ENCODE measurements at places on chromosomes 3 and 15. TPM values are rescaled to one million over a fixed set of nuclear protein-coding genes. Genes with fewer than 3 reads are reported as not detected.

GRCh38 chr3:43253294-43253693, 33.0 kb upstream of the SNRK start:
- no peak for DNase-seq

DNA sequence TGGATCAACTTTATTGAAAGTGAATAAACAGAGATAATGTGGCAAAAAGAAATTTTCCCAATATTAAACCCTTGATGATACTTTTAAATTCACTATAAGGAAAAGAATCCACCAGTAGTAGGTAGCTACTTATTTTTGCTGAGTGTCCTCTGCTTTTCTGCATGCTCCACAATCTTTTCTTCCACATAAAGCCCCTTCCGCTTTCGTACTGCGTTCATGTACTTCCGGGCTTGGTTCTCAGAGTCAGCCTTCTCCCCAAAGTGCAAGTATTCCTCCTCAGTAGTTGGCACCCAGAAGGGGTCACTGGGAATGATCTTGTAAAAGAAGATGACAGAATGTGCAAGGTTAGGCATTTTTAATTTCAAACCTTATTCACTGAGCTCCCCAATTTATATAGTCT, 84.4 kb upstream of the MEX3B start:
- no peak for DNase-seq

GRCh38 chr15:69818529-69818928, 279.2 kb downstream of the TLE3 start:
- no peak for DNase-seq

GRCh38 chr3:80338366-80338765, 570.6 kb upstream of the ROBO1 start:
- no peak for DNase-seq

- DNase-seq: no peak
Measured at GRCh38 chr15:68295014-68295805, 17.7 kb downstream of the FEM1B start.

- DNase-seq: peak; percentile 21
Measured at GRCh38 chr3:37308247-37308646, 133.9 kb upstream of the LRRFIP2 start.

DNA sequence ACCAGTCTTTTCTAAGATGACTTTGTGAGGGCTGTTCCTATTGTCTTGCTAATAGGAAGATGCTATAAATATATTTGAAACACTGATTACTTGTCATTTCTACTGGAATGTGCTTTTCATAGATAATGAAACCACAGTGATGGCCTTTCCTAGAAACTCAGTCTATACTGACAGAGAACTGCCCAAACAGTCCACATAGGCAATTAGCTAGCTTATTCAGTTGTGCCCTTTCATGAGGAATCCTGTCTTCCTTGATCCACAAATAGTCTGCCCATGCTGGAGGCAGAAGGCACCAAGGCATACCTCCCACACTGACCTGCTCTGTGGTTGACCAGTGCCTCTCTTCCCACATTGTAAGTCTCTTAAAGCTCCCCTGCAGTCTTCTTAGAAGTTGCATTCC, 135.9 kb downstream of the CMSS1 start:
- peak; percentile 31 for DNase-seq

DNA sequence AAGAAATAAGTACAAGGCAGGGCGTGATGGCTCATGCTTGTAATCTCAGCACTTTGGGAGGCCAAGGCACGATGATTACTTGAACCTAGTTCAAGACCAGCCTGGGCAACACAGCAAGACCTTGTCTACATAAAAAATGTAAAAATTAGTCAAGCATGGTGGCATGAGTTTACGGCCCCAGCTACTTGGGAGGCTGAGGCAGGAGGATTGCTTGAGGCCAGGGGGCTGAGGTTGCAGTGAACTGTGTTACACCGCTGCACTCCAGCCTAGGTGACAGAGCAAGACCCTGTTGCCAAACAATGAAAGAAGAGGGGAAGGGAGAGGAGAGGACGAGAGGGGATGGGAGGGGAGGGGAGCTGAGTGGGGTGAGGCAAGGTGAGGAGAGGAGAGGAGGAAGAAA, 152.7 kb upstream of the PRICKLE2 start:
- DNase-seq: no peak

- DNase-seq: no peak
Measured at GRCh38 chr3:148751461-148751860, 53.8 kb downstream of the AGTR1 start.

DNA sequence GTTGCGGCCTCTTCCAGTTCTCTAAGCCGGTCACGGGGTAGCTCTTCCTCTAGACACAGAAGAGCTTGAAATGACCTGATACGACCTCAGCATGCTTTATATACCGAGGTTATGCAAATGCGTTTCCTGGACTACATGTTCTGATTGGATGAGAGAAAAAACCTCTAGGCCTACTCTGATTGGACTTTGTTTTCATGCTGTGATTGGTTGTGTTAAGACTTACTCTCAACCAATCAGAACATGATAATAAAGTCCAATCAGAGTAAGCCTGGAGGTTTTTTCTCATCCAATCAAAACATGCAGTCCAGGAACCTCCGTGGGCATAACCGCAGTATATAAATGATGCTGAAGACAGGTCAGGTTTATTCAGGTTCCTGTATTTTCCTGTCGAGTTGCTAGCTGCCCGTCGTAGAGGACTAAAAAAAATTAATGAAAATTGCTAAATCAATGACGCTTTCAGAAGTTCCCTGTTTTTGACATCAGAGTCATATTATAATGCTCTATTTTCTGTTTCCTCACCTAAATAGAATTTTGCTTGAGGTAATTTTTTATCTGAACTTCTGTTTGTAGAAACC, 177.4 kb downstream of the POTEB3 start:
- DNase-seq: no peak

DNA sequence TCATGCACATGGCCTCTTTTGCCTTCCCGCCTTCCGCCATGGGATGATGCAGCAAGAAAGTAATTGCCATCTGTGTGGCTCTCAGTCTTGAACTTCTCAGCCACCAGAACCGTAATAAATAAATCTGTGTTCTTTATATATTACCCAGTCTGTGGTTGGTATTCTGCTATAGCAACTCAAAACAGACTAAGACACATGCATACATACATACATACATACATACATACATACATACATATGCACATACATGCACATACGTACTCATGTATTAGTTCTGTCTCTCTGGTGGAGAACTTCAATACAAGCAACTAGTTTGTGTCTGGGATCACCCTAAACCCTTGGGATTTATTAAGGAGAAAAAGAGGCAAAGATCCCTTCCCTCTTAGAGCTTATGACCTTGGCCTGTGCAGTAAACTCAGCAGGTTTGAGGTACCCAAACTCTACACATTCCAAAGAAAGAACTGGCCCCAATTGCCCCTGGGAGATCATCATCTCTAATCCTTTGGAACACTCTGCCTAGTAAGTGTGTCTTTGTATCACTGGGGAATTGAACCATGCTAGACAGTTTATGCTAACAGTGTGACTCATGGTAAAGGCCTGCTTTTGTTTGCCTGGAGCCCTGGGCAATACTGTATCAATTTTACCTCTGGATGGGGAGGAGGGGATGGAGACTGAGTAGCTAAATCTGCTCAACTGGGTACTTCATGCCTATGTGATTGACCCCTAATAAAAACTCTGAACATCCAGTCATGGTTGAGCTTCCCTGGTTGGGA, 115.6 kb upstream of the LMCD1 start:
- DNase-seq: no peak

GRCh38 chr3:141384157-141384556, 15.9 kb downstream of the ZBTB38 start:
- DNase-seq: peak; percentile 72

- peak; percentile 64 for DNase-seq
Measured at GRCh38 chr3:11601446-11602238, 42.1 kb downstream of the VGLL4 start.

DNA sequence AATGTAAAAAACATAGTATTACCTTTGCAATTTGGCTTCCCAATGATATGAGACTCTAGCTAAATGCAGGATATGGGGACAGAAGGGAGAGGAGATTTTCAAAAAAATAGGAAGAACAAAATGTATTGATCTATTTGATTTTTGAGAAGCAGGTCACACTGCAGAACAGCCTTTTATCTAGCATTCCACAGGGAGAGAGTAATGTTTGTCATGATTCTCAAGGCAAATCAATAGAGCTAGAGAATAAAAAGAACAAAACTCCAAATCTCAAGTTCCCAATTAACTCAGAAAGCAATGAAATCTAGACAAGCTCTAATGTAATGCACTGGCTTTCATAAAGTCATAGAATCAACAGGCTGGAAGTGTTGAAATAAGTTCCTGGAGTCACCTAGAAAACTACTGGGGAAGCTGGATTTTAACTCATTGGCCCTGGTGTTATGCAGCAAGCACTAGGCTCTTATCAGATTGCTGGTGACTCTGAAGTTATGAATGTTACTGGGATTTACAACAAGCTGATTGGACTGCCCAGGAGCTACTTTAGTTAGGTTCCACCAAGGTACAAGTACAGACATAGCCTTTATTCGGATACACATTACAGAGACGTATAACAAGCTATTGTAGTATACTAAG, 442.8 kb downstream of the FGF12 start:
- no peak for DNase-seq

DNA sequence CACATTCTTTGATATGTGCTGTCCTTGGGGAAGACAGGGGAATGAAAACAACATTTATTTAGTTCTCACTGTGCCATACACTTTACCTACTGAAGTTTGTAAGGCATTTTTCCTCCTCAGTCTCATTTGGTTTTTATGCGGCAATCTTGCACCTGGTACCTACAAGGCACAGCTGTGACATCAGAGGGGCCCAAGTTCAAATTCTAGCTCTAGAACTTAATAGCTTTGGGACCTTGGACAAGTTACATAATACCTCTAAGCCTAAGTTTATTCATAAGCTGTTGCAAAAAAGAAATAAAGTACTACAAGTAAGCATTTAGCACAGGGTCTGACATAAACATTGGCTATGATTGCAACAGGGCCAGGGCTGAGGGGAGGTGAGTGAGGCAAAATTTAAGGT, 5.6 kb upstream of the FAM81A start:
- DNase-seq: no peak

DNA sequence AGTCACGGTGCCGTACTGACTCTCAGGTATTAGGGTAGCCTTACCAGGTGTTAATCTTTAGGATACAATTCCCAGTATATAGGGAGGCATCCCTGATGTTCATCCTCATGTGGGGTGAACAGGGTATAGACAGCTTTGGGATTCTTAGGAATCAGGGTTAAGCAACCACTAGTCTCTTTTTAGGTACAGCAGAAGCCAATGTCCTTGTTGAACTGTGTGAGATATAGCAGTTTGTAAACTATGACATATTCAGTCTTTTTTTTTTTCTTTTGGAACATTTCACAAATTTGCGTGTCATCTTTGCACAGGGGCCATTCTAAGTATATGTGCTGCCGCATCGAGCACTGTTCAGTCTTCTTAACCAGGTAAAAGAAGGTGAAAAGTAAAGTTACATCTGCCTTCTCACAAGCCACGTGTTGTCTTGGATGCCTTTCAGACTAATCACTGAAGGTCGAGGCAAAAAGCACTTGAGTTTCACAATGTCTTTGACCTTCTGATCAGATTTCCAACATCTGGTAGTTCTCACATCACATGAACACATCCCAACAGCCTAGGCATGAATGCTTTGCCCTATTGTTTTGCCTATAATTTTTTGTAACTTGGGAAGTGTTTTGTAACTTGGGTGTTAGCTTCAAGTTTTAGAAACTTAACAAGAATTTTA, 17.2 kb downstream of the TSEN2 start:
- DNase-seq: peak; percentile 55

DNA sequence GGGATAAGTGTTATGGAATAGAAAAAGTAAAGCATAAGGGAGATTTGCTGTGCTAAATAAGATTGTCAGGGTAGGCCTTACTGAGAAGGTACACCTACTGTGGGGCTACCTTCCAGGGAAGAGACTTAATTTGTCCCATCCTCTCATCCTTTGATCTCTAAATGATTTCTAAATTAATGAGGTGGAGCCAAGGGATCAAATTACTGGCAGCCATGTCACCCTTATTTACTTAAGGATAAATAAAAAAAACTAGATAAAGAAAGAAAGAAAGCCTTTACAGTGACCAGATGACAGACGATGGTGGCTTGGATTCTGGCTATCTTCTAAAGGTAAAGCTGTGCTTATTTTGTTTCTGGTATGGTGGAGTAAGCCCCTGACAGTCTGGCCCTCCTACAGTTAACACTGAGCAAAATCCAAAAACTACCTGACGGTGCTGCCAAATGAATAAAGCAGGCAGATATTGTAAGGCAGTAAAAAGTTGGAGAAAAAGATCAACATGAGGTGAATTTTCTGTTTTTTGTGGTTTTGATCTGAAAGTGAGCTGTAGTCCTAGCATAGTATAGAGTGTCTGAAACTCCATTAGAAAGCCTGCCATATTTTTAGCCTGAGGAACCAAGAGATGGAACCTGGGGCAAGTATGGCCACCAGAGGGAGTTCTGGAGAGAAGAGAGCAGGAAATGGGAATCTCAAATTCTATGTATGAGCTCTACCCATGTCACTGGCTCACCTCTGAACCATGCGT, 285.1 kb upstream of the MANF start:
- DNase-seq: peak; percentile 74

DNA sequence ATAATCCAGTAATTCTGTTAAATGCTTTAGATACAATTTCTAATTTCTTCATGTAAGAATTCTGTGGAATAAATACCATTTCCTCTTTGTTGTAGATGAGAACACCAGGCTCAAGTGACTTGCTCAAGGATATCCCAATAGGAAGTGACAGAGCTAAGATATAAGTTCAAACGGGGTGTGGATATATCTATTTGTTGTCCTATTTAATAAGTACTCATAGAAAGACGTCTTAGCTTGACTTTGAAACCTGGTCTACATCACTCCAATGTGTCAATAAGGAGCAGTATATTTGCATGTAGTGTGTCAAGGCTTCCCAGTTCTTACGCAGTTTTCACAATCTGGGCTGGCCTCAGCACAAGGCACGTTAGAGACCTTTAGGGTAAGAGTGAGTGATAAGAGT, 4.7 kb upstream of the GCSAM start:
- no peak for DNase-seq

DNA sequence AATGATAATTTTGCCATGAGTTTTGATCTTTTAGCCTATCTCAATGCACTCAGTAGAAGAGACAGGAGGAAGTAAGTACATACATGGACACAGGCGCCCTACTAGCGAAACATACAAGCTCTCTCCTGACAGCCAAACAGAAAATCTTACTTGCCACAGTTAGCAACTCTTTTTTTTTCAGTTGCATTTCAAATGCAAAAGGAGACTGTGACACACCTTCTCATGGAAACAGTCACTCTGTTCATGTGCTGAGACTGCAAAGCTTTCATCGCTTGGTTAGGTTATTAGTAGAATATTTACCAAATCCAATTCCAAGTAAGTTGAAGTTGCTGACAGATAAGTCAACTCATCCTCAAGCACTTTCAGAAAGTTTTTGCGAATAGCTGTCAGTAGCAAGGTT, 223.3 kb downstream of the FOXP1 start:
- no peak for DNase-seq

Gene AGTR1
- 5.6 TPM for total RNA-seq

Gene NPAP1
- total RNA-seq: not detected

Gene DNASE1L3
- total RNA-seq: not detected

Gene CISH
- 0.35 TPM for total RNA-seq

Gene CFAP20DC
- 1.8 TPM for total RNA-seq

Gene MRPS11
- 50.4 TPM for total RNA-seq

Gene FAM3D
- not detected for total RNA-seq

Gene SLC9A9
- 7.4 TPM for total RNA-seq

Gene GOLGA6C
- total RNA-seq: not detected

Gene KBTBD13
- 0.13 TPM for total RNA-seq

Gene DNAH12
- 0.32 TPM for total RNA-seq

Gene RTP1
- total RNA-seq: not detected

All from myocyte (in vitro differentiated cells).